ENCODE measurements at places on chromosomes 7 and 10. TPM values are rescaled to one million over a fixed set of nuclear protein-coding genes. Genes with fewer than 3 reads are reported as not detected.

SORBS1 gene
- polyA plus RNA-seq = 6.7 TPM

LRMDA gene
- not detected for polyA plus RNA-seq

SCIN gene
- polyA plus RNA-seq = 10.9 TPM

LAMB4 gene
- polyA plus RNA-seq = 0.12 TPM

NPC1L1 gene
- 0.07 TPM for polyA plus RNA-seq

Measured in K562 (cell line).